Breast epithelium (tissue), 4 donors: ENCODE measurements at places on chromosomes 3 and 15.

- H3K4me3 ChIP-seq: no peak overlapping the region
- DNase-seq: no peak
- no peaks in the 10 kb centered on the region for H3K4me1 ChIP-seq
- no peaks in the 10 kb centered on the region for H3K27me3 ChIP-seq
- H3K27ac ChIP-seq: no peak overlapping the region
Observed at GRCh38 chr15:39000008-39000734, 435.6 kb upstream of the RASGRP1 start.

GRCh38 chr3:66269411-66269810 is 48.6 kb downstream of the SLC25A26 start:
- DNase-seq: no peak
- no peak overlapping the region for H3K4me3 ChIP-seq
- H3K27me3 ChIP-seq: no peaks in the 10 kb centered on the region
- H3K27ac ChIP-seq: no peak overlapping the region
- H3K36me3 ChIP-seq: no peaks in the 10 kb centered on the region

- no peaks in the 10 kb centered on the region for H3K4me1 ChIP-seq
- H3K4me3 ChIP-seq: no peak overlapping the region
- H3K36me3 ChIP-seq: peaks cover 4% of the 10 kb centered on the region
- no peak for DNase-seq
Observed at GRCh38 chr3:45462522-45463265, 74.3 kb downstream of the LARS2 start.

DNA sequence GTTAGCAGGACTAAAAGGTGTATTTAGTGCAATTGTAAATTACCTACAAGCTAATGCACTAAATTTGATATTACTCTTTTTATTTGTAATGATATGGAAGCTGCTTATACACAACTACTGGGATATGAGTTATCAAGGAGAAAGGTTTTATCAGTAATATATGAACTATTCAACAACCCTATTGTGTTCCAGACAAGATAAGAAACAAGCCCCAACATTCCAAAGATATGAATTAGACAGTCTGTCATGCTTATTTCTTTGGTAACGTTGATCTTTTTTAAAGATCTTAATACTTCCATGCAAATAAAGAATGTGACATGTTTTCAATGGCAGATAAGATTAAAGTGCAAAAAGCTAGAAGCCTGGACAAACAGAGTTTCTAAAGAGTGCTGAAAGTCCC is 314.0 kb upstream of the THBS1 start:
- no peak for DNase-seq
- H3K36me3 ChIP-seq: no peaks in the 10 kb centered on the region
- H3K27ac ChIP-seq: no peak overlapping the region
- no peaks in the 10 kb centered on the region for H3K4me1 ChIP-seq

DNA sequence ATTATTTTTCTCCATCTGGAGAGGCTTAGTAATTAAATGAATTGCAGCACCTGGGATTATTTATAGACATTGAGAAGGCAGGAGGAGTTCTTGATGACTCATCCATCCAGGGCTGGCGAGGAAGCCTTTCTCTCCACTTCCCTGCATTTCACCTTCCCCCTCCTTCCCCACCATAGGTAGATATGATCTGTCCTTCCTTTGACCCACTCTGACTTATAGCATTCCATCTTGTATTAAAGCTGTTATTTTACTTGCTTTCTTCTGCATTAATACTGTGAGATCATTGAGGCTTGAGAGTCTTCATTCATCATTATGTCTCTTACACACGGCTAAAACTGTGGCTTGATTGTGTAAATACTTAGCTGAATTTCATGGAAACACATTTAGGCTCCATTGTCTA is 288.8 kb downstream of the FEZF2 start:
- no peak for DNase-seq
- no peaks in the 10 kb centered on the region for H3K36me3 ChIP-seq
- H3K27ac ChIP-seq: no peak overlapping the region
- no peak overlapping the region for H3K4me3 ChIP-seq
- no peaks in the 10 kb centered on the region for H3K4me1 ChIP-seq
